ENCODE measurements at places on chromosomes 7 and 10. TPM values are rescaled to one million over a fixed set of nuclear protein-coding genes. Genes with fewer than 3 reads are reported as not detected.

DNA sequence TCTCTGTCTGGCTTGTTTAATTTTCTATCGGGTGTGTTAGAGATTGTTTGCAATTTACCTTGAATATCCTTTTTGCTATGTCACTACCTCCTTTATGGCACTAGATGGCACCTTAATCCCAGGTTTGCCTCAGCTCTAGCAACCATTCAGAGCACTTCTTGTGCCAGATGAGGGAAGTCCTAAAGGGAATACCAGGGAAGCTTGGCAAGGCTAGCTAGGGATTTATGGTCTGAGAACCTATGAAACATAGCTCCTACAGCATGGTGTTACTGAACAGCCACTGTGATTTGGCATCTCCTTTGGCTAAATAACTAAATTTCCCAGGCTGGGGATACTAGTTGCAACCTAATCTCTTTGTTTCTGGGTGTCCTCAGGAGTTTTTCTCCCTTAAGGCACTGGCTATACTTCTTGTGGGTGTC is 69.0 kb upstream of the VOPP1 start:
- DNase-seq = peak; percentile 76
- H3K27me3 ChIP-seq = peaks cover 2% of the 10 kb centered on the region
- H3K36me3 ChIP-seq = no peaks in the 10 kb centered on the region
- no peak overlapping the region for H3K27ac ChIP-seq
- no peak overlapping the region for H3K4me3 ChIP-seq

DNA sequence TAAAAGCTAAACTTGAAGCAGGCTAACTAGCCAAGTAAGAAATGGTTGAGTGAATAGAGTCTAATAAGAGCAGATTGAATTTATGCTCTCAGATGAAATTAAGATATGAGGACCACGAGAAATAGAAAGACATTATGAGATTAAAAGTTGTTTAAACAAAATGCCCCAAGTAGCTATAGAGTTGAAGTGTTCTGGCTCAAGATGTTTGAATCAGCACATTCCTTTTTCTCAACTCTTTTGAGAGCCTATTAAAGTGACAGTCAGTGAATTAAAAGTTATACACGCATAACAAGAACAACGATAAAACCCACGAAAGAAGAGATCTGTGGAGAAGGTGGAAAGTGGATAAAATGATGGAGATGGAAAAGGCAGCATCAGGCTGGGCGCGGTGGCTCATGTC is 322.2 kb upstream of the ANKRD30A start:
- DNase-seq = no peak
- H3K4me1 ChIP-seq = peaks cover 2% of the 10 kb centered on the region
- H3K4me3 ChIP-seq = no peak overlapping the region
- H3K27me3 ChIP-seq = peaks cover 2% of the 10 kb centered on the region

DNA sequence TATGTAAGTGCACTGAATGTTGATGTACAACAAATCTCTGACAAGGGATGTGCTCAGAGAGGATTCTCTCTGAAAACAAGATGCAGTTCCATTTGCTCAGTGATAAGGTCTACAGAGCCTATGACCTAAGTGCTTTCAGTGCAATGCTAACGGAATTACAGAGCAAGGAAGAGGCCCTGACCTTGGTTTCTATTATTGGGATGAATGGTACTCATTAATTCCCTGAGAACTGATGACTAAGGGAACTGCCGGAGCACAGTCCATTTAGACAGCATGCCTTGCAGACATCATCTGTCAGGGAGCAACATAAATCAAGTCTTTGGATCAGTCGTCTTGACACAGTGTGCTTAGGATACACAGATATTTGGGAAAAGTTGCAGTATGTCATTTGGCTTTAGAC is 340.8 kb downstream of the PHTF2 start:
- no peak overlapping the region for H3K4me3 ChIP-seq
- H3K27ac ChIP-seq = no peak overlapping the region
- peaks cover 7% of the 10 kb centered on the region for H3K4me1 ChIP-seq
- peak; percentile 56 for DNase-seq
- no peaks in the 10 kb centered on the region for H3K36me3 ChIP-seq

- DNase-seq = no peak
- no peaks in the 10 kb centered on the region for H3K4me1 ChIP-seq
- H3K4me3 ChIP-seq = no peak overlapping the region
- H3K36me3 ChIP-seq = peaks cover 19% of the 10 kb centered on the region
These were observed 6.5 kb downstream of the NACAD start for GRCh38 chr7:45082031-45082830.

GRCh38 chr7:141674171-141674671 is 27.7 kb downstream of the DENND11 start:
- no peak overlapping the region for H3K27ac ChIP-seq
- no peak for DNase-seq
- no peak overlapping the region for H3K4me3 ChIP-seq

- no peak overlapping the region for H3K4me3 ChIP-seq
- H3K27me3 ChIP-seq = no peaks in the 10 kb centered on the region
- no peak for DNase-seq
- no peaks in the 10 kb centered on the region for H3K36me3 ChIP-seq
These were observed 28.3 kb upstream of the ZMIZ2 start for GRCh38 chr7:44720301-44720700.

Gene C1QL3
- not detected for total RNA-seq

Gene OR2A12
- not detected for total RNA-seq

- DNase-seq = no peak
- no peaks in the 10 kb centered on the region for H3K27me3 ChIP-seq
- no peaks in the 10 kb centered on the region for H3K36me3 ChIP-seq
- H3K27ac ChIP-seq = no peak overlapping the region
- no peak overlapping the region for H3K4me3 ChIP-seq
These were observed 68.0 kb upstream of the SAMD8 start for GRCh38 chr10:75043256-75044131.

DNA sequence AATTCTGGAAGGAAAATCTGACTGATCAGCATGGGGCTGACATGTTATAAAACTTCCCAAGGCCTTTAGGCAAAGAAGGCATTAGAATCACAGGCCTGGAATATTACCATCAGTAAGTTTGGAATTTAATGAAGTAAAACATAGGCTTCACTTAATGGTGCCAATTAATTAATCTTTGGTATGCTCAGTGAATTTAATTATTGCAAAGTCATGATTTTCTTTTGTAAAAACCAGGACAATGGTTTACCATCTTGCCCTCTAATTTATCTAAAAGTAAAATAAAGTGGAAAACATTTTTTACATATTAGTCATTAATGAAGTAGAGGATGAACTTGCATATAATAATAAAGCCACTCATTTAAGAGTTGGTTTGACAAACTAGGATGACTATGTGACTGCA is 220.3 kb downstream of the SEC23IP start:
- DNase-seq = no peak
- H3K4me1 ChIP-seq = no peaks in the 10 kb centered on the region
- no peak overlapping the region for H3K27ac ChIP-seq
- no peaks in the 10 kb centered on the region for H3K27me3 ChIP-seq
- H3K36me3 ChIP-seq = no peaks in the 10 kb centered on the region
- no peak overlapping the region for H3K4me3 ChIP-seq

GRCh38 chr10:75851580-75852345 is 420.3 kb downstream of the LRMDA start:
- H3K36me3 ChIP-seq = no peaks in the 10 kb centered on the region
- no peak for DNase-seq
- H3K4me1 ChIP-seq = no peaks in the 10 kb centered on the region
- H3K27me3 ChIP-seq = no peaks in the 10 kb centered on the region
- H3K4me3 ChIP-seq = no peak overlapping the region
- no peak overlapping the region for H3K27ac ChIP-seq

GRCh38 chr10:42431095-42431494 is 207.3 kb downstream of the ZNF33B start:
- no peak overlapping the region for H3K4me3 ChIP-seq
- no peaks in the 10 kb centered on the region for H3K27me3 ChIP-seq
- H3K4me1 ChIP-seq = no peaks in the 10 kb centered on the region
- H3K36me3 ChIP-seq = no peaks in the 10 kb centered on the region
- DNase-seq = no peak
- H3K27ac ChIP-seq = no peak overlapping the region

Gene HPSE2
- total RNA-seq = not detected

Gene ST8SIA6
- 0.18 TPM for total RNA-seq

DNA sequence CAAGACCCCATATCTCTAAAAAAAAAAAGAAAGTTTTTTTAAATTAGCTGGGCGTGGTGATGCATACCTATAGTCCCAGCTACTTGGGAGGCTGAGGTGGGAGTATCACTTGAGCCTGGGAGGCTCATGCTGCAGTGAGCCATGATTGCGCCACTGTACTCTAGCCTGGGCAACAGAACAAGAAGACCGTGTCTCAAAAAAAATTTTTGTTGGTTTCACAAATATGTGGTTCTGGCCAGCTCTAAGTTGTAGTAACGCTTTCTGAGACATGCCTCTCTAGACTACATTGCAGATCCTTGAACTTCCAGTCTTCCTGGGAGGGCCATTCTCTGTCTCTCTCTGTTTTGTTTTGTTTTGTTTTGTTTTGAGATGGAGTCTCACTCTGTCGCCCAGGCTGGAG is 24.6 kb upstream of the RHBDD2 start:
- H3K4me1 ChIP-seq = no peaks in the 10 kb centered on the region
- H3K27me3 ChIP-seq = no peaks in the 10 kb centered on the region
- H3K4me3 ChIP-seq = no peak overlapping the region
- no peak overlapping the region for H3K27ac ChIP-seq

Gene HABP2
- not detected for total RNA-seq

DNA sequence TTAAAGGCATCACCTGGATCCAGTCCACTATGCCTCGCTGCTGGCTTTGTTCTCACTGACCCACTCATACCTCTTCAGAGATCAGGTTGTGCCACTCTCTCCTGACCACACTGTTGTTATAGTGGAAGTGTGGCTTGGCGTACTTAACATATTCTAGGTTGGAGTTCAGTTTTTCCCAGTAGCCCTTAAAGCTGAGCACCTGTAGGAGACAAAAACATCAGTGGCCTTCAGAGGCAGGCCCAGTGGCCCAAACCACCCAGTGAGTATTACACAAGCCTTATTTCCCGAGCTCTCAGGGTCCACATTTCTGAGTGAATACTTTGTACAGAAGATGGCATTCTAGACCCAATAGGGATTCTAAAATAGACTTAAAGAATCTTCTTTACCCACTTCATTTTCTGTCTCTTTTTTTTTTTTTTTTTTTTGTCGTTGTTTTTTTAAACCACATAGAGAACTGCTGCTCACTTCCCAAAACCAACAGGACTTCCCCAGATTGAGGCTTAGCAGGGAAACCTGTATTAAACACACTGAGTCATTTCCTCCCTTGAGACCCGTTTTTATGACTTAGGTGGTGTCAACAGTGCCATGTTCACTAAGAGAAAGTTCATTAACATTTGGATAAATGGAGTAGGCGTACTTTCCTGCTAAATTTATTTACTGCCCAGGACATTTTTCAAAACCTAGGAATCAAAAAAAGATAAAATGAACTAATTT is 85.8 kb downstream of the GSAP start:
- DNase-seq = peak; percentile 37
- H3K4me3 ChIP-seq = no peak overlapping the region
- H3K27me3 ChIP-seq = no peaks in the 10 kb centered on the region
- no peaks in the 10 kb centered on the region for H3K36me3 ChIP-seq
- H3K4me1 ChIP-seq = peaks cover 29% of the 10 kb centered on the region

DNA sequence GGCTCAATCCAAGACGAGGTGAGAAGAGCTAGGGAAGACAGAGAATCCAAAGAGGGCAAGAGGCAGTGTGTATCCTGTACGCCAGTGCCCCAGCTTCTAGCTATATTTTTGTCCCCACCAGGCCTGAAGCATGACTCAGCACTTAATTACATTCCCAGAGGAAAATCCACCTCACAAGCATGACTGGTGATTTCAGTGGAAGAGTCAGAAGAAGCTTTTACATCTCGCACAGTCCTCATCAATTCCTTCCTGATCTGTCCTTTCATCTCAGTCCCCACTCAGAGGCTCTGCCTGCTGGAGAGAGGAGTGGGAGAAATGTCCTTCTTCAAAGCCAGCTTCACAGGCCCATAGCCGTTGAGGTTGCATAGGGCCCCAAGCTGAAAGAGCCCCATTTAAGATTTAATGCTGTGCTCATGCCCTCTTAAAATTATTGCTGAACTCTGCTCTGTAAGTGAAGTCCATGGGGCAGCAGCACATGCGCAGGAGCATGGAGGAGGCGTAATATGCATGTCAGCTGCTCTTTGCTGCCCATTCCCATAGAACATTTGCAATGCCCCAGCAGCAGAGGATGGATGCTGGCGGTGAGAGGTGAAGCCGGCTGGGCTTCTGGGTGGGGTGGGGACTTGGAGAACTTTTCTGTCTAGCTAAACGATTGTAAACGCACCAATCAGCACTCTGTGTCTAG is 39.0 kb upstream of the AOAH start:
- no peaks in the 10 kb centered on the region for H3K4me1 ChIP-seq
- peak; percentile 31 for DNase-seq
- H3K27ac ChIP-seq = no peak overlapping the region
- H3K4me3 ChIP-seq = no peak overlapping the region
- no peaks in the 10 kb centered on the region for H3K36me3 ChIP-seq

- DNase-seq = no peak
- no peak overlapping the region for H3K27ac ChIP-seq
- peaks cover 20% of the 10 kb centered on the region for H3K27me3 ChIP-seq
- no peak overlapping the region for H3K4me3 ChIP-seq
- H3K4me1 ChIP-seq = no peaks in the 10 kb centered on the region
These were observed 220.5 kb upstream of the PRSS1 start for GRCh38 chr7:142528608-142529408.

DNA sequence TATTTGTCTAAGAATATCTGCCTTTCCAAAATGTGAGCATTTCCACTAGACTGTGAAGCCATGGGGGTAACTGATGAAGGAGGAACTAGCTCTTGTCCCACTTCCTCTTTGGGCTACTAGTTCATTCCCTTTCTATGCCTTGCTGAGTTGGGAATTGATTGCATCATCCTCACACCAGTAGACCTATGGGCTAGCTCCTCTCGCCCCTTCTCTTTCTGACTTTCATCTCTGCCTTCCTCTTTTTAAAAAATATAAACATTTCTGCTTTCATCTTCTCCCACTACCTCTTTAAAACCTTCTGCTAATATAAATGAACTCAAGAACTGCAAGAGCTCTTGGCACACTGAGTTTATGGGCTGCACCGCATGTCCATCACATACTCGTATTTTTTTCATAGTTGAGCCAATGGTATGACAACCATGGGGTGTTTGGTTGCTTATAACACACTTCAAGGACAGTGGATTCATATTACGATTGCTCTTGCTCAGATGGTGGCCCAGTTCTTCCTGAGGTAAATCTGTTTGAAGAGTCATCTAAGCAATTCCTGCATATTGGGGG is 182.0 kb downstream of the REEP3 start:
- DNase-seq = peak; percentile 43
- H3K27me3 ChIP-seq = no peaks in the 10 kb centered on the region
- H3K4me1 ChIP-seq = peaks cover 6% of the 10 kb centered on the region
- H3K36me3 ChIP-seq = no peaks in the 10 kb centered on the region
- H3K4me3 ChIP-seq = no peak overlapping the region

GRCh38 chr7:127618775-127619174 is 833 bp upstream of the PAX4 start:
- no peak overlapping the region for H3K4me3 ChIP-seq
- peaks cover 81% of the 10 kb centered on the region for H3K27me3 ChIP-seq
- H3K27ac ChIP-seq = no peak overlapping the region
- no peak for DNase-seq

Gene OR6B1
- total RNA-seq = not detected

GRCh38 chr10:16699435-16700057 is 117.7 kb downstream of the RSU1 start:
- H3K27ac ChIP-seq = no peak overlapping the region
- H3K27me3 ChIP-seq = no peaks in the 10 kb centered on the region
- DNase-seq = no peak
- no peak overlapping the region for H3K4me3 ChIP-seq
- H3K4me1 ChIP-seq = no peaks in the 10 kb centered on the region
